ENCODE measurements at places on chromosomes 5 and 9.

DNA sequence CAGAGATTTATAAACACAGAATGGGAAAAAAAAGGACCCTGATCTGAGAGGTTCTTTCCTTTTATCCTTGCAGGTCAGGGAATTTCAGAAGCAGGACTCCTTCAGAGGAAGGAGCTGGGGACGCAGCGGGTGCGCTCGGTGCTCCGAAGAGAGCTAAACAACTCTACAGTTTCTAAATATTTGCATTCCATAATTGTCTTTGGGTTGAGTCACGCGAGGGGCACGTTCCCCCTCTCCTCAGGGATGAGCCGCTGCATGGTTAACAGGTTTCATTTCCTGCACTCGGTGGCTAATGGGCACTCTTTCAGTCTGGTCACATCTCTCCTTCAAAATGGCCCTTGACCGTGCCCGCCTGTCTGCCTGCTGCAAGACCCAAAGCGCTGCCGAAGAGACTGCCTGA is 165.0 kb upstream of the HMHB1 start:
- DNase-seq, result no peak

DNA sequence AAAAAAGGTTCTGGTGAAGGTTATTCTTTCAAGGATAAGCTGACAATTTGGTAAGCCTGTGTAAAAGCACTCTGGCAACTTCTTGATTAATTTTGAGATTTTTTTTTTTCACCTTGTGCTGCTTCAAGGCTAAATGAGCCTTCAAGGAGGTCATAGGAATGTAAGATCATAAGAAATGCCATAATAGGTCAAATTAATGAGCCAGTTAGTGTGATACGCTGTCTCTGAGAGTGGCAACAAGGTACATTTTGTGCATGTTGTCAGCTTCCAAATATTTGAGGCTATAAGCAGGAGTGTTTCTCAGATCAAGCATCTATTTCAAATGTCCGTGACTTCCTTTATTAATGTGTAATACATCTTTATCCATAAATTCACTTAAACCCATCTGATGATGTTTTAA is 72.3 kb upstream of the CDH6 start:
- DNase-seq, result no peak

DNA sequence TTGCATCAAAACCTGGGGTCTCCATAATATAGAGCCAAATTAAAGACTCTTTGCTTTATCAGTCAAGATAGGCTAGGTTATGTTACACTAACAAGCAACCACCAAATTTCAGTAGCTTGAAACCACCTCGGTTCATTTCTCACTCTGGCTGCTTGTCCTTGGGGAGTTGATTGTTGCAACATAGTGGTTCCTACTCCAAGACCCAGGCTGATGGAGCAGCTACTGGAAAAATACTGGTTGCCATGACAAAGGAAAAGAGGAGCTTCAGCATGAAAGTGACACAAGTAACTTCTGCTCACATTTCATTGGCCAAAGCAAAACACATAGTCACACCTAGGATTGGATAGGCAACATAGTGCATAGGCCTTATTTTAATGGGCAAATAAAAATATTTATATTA is 18.5 kb upstream of the RCL1 start:
- DNase-seq, result no peak

- no peak for DNase-seq
These were observed 73.4 kb upstream of the FBXW11 start for GRCh38 chr5:172079876-172080275.

- no peak for DNase-seq
These were observed 12.5 kb downstream of the ZNF366 start for GRCh38 chr5:72494623-72495124.

DNA sequence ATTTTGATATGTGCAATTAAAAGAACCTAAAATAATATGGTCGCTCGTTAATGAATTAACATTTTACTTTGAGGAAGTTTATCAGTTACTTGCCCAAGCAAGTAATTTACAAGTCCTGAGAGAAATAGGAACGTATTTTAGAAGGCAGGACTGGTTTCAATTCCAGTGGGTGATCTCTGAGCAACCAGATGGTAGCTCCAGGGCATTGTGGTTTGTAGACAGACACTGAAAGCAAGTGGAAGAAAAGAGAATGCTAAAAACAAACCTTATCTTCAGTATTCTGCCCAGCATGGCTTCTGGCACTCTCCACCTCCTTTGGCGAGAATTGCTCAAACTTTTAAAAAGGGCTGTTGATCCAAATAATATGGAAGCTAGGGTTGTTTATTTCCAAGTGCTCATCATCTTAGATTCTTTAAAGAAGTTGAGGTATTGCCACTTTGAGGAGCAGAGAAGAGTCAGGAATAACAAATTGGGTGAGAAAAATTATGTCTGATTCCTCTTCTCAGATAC is 31.8 kb upstream of the ERAP2 start:
- no peak for DNase-seq

GRCh38 chr5:141793403-141793802 is 84.8 kb downstream of the PCDH1 start:
- DNase-seq, result no peak

DNA sequence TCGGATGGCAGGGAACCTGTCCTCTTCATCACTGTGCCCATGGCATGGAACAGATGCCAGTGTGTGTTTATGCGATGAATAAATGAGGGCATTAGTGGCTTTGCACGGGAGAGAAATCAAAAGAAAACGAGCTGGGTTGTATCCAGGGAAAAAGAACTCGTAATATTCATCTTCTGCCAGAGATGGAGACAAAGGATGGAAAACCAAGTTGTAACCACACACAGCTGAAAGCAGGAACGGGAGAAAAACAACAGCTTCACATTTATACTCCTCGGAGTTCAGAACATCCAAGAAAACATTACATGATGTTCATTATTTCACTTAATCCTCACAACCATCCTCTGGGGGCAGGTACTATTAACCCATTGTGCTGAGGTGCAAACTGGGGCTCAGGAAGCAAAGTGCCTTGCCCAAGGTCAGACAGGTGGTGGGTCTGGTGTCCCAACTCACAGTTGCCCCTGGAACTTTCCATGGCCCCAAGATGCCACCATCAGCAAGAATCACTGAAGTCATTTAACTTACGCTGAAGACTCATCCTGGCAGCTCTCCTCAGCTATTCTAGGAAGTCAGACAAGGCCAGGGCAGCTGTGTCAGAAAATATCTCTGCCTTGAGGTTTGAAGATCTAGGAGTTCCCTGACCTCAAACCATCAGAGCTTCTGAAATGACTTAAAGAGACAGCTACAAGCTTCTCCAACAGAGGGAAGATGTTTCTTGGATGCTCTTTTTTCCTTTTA is 250.4 kb downstream of the NSG2 start:
- DNase-seq, result no peak

DNA sequence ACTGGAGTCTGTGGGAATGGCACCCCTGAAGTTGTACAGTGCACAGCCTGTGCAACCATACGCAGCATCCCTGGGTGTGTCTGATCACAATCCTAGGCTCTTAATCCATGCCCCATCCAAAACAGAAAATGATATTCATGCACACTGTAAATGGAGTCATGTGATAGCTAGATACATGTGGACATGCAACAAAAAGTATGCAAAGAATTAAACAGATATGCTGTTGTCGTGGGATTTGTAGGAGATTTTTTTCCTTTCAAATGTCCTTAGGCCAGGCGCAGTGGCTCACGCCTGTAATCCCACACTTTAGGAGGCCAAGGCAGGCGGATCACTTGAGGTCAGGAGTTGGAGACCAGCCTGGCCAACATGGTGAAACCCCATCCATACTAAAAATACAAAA is 36.1 kb downstream of the PRRX2 start:
- no peak for DNase-seq

DNA sequence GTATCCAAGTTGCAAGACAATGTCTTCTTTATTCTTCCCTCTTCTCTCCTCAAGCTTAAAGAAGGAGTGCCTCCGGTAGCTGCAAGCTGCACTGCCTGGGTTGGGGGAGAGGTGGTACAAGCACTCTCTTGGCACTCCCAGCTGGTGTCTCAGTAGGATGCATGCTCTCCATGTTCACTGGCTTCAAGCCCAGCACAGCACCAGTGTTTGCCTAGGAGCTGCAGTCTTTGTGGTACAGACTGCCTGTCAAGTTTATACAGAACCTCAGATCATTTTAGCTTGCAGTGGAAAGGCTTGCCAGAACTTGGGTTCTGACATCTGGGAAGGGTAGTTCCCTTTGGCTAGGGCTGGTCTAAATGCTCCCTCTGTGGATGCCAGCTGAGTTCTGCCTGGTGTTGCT is 505.6 kb downstream of the MAN2A1 start:
- no peak for DNase-seq

DNA sequence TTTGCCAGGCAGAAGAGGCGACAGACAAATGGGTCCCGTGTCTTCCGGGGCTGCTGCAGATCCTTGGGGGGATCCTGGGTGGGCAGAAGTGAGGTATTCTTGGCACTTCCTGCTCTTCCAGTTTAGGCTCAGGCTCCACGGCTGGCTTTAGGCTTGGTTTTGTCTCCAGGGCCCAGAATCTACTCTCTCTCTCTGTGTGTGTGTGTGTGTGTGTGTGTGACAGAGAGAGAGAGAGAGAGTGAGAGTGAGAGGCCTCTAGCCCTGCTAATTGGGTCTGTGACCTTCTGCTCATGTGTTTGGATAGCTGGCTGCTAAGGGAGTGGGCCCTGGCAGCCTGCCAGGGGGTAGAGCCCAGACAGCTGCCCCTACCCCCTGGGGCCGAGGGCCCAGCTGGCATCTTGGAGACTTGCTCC is 39.3 kb downstream of the CRB2 start:
- DNase-seq, result no peak

DNA sequence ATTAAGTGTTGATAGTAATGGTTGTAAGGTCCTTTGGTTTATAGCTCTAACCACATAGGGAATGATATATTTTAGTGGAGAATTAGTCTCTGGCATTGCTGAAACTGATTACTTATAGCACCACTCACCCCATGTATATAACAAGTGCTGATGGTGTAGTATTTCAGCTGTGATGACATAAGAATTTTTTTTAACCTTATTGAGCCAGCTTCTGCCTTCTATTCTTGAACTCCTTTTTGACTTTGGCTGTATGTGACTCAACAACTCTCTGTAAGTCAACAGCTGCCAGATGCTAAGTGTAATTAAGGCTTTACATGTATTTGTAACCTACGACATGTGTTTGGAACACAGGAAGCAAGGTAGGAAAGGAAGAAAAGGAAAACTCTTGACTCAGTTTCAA is 929.6 kb upstream of the WWC1 start:
- DNase-seq, result no peak

- DNase-seq, result no peak
These were observed 2.0 kb downstream of the SPINK7 start for GRCh38 chr5:148314187-148314586.

DNA sequence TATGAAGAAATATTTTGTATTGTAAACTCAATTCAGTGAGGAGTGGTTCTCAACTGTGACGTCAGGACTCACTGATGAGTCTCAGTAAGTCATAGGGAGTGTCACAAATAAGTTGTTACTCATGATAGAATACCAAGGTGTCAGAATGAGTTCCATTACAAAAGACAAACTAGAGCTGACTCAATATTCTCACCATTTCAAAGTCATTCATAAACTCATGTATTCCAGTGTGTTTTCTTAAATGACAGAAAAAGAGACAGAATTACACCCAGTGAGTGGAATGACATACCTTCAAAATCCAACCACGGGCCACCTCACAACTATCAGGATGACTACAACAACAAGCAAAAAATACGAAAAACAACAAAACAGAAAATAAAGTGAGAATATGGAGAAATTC is 321.5 kb downstream of the ENC1 start:
- no peak for DNase-seq

Measured in NCI-H1436 treated with DMSO at 0.1 percent for 48 hours (cell line).